Mammary epithelial cell (primary cell): ENCODE measurements at places on chromosomes 7 and 10. TPM values are rescaled to one million over a fixed set of nuclear protein-coding genes. Genes with fewer than 3 reads are reported as not detected.

The C7orf57 gene
- 0.67 TPM for total RNA-seq

The SPOCK2 gene
- 0.49 and 0.86 TPM in 2 replicates for total RNA-seq

The GHRHR gene
- not detected for total RNA-seq

The GIMAP8 gene
- 0.69 and 3.6 TPM in 2 replicates for total RNA-seq

The OR6B1 gene
- total RNA-seq = not detected in 2 replicates
